AG08396 (cell line): ENCODE measurements at places on chromosomes 4 and X.

GRCh38 chrX:69124108-69124507, 41.1 kb downstream of the PJA1 start:
- peak; percentile 60 for DNase-seq

DNA sequence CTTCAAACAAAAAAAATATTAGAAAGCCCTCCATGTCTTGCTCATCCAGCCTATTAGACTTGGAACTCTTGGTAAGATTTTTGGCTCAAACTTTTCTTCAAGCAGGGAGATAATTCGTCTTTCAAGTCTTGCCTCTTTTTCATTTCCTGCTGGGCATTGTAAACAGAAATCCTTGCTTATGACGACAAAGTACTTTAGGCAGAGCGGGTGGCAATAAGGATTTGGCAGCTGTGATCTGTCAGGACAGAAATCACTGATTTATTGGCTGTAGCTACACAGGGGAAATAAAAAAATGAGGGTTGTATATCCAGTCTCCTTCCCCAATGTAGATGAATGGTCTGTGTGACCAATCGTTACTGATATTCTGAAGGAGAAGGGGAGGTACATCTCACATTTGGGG, 121.6 kb downstream of the SLC4A4 start:
- DNase-seq, result no peak

- no peak for DNase-seq
Measured at GRCh38 chr4:152010710-152011079, 249.9 kb upstream of the GATB start.

- DNase-seq, result no peak
Measured at GRCh38 chr4:56186808-56187523, 200.3 kb downstream of the AASDH start.

DNA sequence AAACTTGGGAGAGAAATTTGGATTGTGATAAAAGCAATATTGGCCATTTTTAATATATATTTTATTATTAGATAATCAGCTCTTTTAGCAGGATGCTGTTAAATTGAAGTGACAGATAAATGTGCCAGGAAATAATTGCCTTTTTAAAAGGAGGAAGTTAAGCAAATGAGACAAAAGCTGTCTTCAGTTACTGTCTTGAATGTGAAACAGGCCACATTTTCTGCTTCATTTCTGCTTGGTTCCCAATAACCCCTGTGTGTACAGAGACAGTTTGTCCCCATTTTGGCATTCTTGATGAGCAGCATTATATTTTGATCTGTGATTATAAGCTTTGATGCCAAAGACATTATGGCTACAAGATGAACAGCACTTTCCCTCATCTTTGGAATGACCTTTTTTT, 953 bp downstream of the EPGN start:
- DNase-seq, result no peak

DNA sequence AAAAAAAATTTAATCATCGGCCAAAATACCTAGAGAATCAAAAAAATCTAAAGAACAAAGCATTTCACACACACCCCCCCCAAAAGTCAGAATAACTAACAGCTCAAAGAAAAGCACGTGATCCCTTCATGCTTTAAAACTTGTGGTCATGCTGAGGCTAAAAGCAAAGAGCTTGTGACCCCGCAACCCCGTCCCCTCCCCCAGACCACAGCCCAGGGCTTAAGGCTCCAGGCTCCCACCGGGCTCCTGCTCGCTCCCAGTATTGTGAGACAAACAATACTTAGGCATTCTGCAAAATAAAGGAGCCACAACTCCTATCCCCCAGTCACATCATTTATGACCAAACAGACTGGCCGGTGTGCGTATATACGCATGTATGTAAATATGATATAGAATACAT, 62.1 kb upstream of the CCDC160 start:
- DNase-seq, result no peak

GRCh38 chr4:128854433-128854832, 44.9 kb downstream of the JADE1 start:
- no peak for DNase-seq

- no peak for DNase-seq
Measured at GRCh38 chrX:150841456-150842197, 56.8 kb downstream of the CD99L2 start.

GRCh38 chrX:123175366-123176122, 8.5 kb upstream of the GRIA3 start:
- DNase-seq, result no peak

GRCh38 chr4:11814758-11815157, 386.1 kb upstream of the HS3ST1 start:
- DNase-seq, result no peak

- DNase-seq, result no peak
Measured at GRCh38 chr4:851701-852430, 25.9 kb upstream of the CPLX1 start.
